MV-4-11 (cell line): ENCODE measurements at places on chromosomes 6 and 20.

- DNase-seq: no peak
Measured at GRCh38 chr20:47574616-47575364, 73.1 kb downstream of the NCOA3 start.

DNA sequence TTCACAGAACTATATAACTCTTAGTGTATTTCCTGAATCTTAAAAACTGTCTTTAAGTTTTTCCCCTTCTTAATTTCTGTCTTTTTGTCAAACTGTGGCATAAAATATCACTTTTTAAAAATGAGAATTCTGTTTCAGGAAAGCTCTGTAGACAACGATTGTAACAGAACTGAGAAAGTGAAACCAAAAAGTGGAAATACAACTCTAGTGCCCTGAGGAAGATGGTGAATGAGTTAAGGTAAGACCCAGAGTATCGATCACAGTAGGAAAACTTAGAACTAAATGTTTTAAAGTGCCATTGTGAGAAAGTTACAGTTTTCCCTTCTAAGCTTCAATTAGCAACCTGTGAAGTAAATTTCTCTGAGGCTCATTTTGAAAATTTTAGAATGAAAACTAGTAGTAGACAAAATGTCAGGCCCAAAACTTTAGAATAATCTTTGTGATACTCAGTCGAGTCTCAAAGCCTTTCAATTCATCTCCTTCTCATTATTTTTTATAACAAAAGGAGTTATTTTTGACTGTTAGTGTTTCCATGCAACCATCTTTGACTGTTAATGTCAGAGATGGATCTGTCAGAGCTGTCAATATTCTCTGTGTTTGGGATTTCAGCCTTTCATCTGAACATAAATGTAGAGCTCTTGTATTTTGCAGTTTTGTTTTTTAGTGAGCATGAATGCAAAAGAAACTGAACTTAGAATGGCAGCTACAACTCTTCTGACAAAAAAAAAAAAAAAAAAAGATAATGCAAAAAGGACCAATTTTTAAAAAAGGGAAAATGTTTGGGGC, 19.0 kb upstream of the TRDN start:
- DNase-seq: no peak

DNA sequence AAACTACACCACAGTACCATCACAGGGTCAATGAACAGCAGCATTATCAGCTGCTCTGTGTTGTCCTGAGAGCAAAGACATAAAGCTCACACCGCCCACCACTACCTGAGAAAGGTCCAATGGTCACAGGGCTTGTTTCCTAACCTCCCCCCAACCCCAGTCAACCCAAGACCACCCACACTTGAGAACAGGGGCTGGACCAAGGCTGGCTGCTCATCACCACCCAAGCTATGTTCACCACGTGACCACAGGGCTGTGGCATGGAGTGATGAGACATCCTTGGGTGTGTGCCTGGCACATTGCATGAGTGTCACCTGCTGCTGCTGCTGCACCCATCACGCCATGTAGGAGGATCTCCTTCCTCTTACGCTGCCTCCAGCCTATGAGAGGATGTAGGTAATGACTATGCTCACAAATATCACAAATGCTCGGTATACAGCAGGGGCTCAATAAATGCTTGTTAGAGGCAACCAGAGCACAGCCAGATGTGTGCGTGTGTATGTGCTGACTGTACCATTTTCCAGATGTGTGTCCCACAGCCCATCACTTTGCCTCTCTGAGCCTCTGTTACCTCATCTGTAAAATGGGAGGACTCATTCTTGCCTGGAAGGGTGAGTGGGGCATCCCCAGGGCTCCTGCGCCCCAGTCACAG, 23.3 kb upstream of the SIRPA start:
- no peak for DNase-seq

DNA sequence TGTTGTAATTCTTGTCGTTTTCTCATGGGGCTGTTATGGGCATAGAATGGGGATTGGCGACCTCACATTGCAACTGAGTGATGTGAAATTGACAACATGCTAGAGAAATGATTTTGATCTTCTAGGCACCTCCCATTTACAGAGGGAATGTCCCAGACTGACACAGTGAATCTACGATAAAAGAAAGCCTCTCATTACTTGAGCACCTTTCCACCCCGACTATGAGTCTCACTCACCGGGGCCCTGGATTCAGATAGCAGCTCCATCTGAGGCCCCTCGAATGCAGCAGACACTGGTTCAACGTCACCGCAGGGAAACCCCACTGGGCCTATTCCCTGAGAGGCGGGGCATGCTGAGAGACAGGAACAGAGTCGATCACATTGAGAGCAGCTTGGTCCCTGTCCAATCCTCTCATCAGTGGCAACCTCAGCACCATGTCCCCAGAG, 49.1 kb downstream of the NFATC2 start:
- no peak for DNase-seq

DNA sequence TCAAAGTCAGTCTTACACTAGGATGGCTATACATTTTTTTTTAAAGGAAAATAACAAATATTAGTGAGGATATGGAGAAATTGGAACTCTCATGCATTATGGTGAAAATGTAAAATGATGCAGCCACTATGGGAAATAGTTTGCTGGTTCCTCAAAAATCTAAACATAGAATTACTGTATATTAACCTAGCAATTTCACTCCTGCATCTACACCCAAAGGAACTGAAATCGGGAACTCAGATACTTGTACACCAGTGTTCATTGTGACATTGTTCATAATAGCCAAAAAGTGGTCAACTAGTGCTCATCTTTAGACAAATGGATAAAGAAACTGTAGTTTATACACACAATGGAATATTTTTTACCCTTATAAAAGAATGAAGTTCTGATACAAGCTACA, 110.7 kb downstream of the UTRN start:
- peak; percentile 82 for DNase-seq

DNA sequence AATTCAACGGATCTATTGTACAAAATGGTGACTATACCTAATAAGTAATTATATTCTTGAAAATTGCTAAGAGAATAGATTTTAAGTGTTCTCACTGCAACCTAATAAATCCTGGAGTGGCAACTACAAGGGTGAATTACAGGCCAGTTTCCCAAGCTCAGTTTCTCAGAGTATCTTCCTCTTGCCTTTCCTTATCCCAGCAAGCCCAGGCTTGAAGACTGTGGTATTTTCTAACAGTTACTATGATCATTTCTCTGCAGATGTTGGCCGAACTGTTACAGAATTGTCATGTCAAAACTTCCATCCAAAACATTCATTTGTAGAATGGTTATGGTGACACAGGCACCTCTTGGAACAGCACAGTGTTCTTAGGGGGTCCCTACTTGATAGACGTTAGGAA, 138.1 kb upstream of the PTCHD4 start:
- no peak for DNase-seq

- no peak for DNase-seq
Measured at GRCh38 chr20:35462351-35462750, 7.0 kb downstream of the CEP250 start.

- DNase-seq: no peak
Measured at GRCh38 chr20:20448881-20449280, 81.0 kb downstream of the INSM1 start.

DNA sequence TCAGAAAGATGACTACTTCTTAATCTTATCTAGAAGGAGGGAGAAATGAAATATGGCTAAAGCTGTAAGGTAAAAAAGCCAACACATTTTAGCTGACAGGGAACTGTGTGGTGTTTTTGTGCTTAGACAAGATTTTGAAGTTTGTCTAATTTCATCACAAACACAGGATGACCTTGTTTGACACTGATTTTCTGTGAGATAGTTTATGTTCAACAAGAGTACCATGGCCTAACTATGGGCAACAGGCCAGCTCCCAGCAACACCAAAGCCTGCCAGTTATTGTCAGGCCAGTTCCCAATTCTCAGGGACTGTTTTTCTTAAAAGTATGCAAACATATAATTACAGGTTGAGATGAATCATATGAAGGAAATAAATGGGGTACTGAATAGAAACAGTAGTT, 5.5 kb upstream of the ABCF1 start:
- DNase-seq: no peak

DNA sequence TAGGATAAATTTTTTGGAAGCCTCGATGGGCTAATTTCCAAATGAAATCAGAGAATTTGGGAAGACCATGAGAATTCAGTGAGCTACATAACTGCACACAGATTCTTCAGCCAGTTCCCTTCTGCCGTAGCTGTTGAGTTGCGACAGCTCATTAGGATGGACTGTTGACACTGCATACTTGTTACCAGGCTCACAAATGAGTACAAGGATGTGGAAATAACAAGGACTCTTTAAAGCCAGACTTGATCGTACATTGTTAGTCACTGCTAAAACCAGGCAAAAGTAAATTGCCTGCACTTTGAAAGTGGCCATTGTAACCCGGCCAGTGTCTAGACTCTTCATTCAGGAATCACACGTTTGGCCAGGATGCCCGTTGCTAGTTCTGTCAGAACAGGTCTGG, 37.0 kb downstream of the NDUFAF5 start:
- DNase-seq: peak; percentile 66

GRCh38 chr6:143549221-143549948, 37.9 kb upstream of the FUCA2 start:
- DNase-seq: peak; percentile 28

- DNase-seq: peak; percentile 27
Measured at GRCh38 chr6:106617302-106617701, 12.0 kb downstream of the RTN4IP1 start.

DNA sequence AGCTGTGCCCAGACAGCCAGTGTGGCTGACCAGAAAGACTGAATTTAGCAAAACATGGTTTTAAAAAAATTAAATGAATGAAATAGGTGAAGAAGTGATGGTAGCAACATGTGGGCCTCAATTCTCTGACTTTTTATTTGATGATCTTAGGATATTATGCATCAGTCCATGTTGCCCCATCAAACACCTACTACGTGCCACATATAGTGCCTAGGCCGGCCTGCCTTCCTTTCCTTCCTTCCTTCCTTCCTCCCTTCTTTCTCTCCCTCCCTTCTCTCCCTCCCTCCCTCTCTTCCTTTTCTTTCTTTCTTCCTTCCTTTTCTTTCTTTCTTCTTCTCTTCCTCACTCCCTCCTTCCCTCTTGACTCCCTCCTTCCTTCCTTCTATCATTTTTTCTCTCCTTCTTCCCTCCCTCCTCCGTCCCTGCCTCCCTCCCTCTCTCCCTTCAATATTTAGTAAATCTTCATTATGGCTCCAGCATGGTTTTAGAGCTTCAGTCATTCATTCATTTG, 209.8 kb downstream of the TSHZ2 start:
- DNase-seq: no peak

- peak; percentile 85 for DNase-seq
Measured at GRCh38 chr6:35049900-35050756, 91.0 kb downstream of the TCP11 start.

- no peak for DNase-seq
Measured at GRCh38 chr6:168165891-168166290, 86.9 kb upstream of the FRMD1 start.

DNA sequence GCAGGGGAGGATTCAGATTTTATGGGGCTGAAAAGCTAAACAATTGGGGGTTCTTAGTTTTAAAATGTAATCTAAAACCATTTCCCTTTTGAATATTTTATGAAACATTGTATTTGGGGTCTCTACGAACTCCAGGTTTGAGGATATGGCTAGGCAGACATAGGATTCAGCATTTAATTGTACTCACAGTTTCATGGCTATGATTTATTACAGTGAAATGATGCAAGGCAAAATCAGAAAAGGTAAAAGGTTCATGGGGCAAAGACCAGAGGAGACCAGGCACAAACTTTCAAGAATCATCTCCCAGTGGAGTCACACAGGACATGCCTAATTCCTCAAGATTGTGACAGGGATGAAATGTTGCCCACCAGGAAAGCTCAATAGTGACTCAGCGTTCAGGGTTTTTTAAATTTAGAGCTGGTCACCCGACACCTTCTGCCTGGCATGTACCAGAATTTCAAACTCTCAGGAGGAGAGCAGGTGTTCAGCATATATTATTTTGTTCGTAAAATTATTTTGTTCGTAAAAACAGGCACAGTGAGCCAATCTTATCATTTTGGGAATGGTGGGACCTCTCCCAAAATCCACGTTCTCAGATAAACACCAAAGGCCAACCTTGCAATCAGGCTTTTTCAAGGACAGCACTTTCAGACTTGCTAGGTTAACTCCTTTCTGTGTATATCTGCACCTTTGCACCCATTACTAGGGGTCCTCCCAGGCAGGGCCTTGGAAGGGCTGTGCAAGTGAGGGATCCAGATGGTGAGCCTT, 270.3 kb downstream of the NKAIN2 start:
- DNase-seq: no peak

DNA sequence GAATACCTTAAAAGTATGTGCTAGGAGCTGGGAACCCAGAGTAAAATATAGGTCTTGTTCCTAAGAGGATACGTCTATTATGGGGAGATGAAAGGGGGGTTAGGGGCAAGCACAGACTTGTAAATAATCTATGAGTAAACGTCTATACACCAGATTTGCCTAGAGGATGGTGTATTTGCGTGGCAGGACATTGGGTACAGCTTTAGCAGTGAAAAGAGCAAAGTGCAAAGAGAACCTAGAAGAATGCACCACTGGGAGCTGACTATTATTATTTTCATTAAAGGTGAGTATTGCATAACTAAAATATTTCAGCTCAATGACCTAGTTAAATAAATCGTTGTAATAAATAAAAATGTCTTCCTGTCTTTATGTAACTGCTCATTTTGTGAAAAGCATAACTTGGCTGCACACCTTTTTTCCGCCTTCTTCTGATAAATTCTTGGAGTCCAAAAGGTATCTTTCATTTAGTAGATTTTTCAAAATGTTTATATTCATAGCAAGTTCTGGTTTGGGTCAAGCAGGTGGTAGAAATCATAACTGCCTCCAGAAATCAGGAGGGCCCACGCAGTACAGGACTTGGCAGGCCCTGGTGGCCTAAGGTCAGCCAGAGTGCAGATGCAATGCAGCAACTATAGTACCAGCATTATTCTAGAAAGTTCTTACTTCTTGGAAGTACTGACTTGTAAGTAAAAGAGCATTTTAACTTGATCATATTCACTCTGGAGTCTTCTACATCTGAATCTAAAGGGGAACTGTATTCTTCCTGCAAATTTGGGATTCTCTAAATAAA, 357.2 kb downstream of the PLCB1 start:
- DNase-seq: no peak

- DNase-seq: no peak
Measured at GRCh38 chr20:17026346-17026745, 200.5 kb upstream of the PCSK2 start.

- DNase-seq: no peak
Measured at GRCh38 chr6:168159506-168159905, 80.5 kb upstream of the FRMD1 start.

- no peak for DNase-seq
Measured at GRCh38 chr20:40714916-40715315, 25.9 kb upstream of the MAFB start.
